ENCODE measurements at places on chromosomes 11 and 22. TPM values are rescaled to one million over a fixed set of nuclear protein-coding genes. Genes with fewer than 3 reads are reported as not detected.

DNA sequence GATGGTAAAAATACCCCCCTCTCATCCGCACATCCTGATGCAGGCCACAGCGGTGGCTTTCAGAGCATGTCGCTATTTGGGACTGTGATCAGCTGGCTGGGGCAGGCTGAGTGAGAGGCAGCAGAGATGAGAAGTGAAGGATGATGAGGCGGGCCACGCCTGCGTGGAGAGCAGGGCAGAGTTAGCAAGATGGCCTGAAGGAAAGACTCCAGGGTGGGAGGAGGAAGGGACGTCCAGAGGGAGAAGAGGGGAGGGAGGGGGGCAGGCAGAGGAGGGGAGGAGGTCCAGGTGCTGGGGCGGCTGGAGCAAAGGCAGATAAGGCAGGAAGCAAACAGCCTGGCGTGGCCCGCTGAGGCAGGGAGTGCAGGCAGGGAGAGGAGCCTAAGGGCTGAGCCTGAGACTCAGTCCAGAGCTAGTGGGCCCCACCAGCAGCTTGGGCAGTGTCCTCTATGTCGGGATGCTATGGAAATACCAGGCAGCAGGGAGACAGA is 29.1 kb downstream of the LRFN4 start:
- ATAC-seq: peak; percentile 53

GRCh38 chr11:1569251-1569780 is 2.8 kb downstream of the DUSP8 start:
- no peak for ATAC-seq

GRCh38 chr11:134858783-134859480 is 446.9 kb upstream of the B3GAT1 start:
- no peak for ATAC-seq

- ATAC-seq: peak; percentile 70
These were observed at the start of gene WNT11 for GRCh38 chr11:76206327-76207081. TSS of gene WNT11 (minus strand) at chr11:76206502. CDS start at chr11:76206407, 95 bp downstream.

- no peak for ATAC-seq
These were observed 16.1 kb downstream of the ALKBH8 start for GRCh38 chr11:107549253-107549953.

The KAT5 gene
- total RNA-seq: 53.5 TPM

The TECTA gene
- 2.7 TPM for total RNA-seq

The PRR5L gene
- 11.4 TPM for total RNA-seq

The GCAT gene
- 41.6 TPM for total RNA-seq

The CCDC116 gene
- total RNA-seq: 0.18 TPM

The NLRP10 gene
- not detected for total RNA-seq
